ENCODE measurements at places on chromosomes 16 and 17.

- no peak for DNase-seq
Observed at GRCh38 chr17:3843935-3844516, 2.0 kb downstream of the NCBP3 start.

DNA sequence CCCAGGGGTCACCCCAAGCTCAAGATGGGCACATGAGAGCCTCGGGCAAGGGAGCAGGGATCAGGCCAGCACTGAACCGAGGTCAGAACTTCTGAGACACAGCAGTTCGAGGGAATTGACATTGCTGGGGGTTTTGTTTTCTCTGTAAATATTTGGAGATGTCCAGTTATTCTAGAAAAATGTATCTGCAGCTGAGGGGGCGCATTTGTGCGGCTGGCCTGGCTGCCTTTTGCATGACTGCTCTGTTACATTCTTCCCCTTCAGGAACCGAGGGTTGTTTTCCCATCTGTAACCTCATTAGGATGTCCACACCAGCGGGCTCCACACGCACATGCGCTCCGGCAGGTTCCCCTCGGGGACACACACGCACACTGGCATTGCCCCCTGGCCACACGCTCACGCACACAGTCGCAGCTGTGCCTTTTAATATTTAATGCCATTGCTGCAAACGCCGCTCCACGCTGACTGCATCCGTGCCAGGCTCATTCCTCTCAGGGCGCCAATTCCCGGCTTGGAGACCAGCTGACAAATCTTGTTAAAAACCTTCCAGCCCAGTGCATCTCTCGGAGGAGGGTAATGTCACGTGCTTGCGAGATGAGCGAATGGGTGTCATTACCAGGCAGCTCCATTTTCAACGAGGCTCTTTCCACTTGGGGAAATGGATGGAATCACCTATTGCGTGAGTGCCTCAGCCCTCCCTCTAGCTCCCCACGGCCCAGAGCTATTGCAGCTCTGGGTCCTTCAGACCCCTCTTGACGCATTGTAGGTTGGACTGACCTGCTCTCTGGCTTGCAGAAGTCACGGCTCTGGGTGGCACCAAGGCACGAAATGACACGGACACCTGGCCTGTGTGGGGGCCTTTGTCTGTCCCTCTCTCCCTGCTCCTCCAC lies 13.1 kb downstream of the CCR7 start:
- DNase-seq, result no peak

DNA sequence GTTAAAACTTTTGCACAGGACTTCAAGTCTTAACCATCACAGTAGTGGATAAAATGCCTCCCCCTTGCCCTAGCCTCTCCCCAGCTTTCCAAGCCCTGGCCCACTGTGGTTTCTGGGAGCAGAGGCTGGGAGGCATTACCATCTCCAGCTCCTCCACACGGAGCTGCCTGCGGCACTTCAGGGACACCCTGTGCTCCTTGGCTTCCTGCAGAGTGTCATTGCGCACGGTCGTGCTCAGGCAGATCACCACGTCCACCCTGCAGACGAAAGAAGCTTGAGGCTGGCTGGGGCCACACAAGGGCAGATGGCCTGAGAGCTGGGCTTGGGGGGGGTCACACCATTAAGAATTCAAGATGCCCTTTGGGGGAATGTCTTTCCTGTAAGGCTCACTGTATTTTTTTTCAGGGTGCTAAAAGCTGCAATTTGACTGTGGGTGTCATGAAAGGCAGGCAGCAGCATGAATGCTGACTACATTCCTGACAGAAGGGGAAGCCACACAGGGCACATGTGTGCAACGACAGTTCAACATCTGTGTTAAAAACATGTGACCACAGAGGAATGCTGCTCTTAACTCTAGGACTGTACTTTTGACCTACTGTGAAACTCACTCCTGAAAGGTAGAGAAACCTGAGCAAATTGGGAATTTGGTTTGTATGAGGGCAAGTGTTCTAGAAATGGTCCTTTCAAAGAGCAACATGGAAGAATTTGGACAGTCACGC lies 47.7 kb upstream of the CLEC18B start:
- no peak for DNase-seq

DNA sequence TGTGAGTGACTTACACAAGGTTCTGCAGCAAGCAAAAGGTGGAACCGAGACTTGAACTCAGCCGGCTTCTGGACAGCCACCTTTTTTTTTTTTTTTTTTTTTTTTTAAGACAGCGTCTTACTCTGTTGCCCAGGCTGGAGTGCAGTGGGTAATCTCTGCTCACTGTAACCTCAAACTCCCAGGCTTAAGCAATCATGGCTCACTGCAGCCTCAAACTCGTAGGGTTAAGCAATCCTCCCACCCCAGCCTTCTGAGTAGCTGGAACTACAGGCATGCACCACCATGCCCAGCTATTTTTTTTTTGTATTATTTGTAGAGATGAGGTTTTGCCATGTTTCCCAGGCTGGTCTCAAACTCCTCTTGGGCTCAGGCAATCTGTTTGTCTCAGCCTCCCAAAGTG lies 55.2 kb upstream of the GOT2 start:
- no peak for DNase-seq

DNA sequence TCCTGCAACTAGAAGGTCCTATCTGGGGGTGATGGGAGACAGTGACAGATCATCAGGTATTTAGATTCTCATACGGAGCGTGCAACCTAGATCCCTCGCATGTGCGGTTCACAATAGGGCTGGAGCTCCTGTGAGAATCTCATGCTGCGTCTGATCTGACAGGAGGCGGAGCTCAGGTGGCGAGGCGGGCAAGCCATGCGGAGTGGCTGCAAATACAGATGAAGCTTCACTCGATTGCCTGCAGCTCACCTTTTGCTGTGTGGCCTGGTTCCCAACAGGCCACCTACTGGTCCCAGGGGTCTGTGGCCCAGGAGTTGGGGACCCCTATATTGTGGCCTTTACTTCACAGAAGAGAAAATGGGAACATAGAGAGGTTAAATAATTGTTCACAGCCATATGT lies 200.4 kb downstream of the IRF8 start:
- no peak for DNase-seq

- no peak for DNase-seq
Observed at GRCh38 chr17:80663781-80664206, 119.2 kb downstream of the RPTOR start.

GRCh38 chr17:77375108-77375916 lies 234.5 kb downstream of the SEC14L1 start:
- DNase-seq, result no peak

GRCh38 chr17:72970246-72970645 lies 122.2 kb downstream of the SLC39A11 start:
- no peak for DNase-seq

GRCh38 chr16:88824256-88825077 lies 12.7 kb upstream of the APRT start:
- no peak for DNase-seq

DNA sequence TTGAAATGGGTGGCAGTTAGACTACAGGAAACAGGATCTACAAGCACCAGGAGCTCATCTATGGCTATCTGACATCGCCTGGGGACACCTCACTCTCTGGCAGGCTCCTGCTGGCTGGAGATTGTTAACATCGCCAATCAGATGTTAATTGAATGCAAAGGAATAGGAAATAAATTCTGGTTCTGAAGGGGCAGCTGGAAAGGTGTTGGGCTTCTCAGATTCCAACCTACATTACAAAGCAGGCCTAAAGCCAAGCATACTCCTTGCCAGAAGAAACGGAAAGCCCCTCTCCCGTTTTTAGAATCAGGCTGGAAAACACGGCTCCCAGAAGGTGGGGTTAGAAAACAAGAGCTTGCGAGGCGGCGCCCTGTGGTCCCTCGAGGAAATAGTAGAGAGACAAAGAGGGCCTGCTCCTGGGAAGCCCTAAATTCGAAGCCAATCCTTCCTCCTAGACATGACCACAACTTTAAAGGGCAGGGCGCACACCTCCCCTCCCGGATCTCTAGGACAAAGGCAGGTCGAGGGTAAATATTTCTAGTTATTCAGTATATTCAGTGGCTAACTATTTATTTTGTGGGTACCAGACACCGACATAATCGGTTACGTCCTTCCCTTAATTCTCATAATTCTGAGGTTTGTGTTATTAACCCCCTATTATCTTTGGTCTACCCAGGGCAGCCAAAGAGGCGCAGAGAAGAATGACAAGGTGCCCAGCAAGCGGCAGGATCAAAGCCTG lies 763 bp upstream of the TOM1L1 start:
- no peak for DNase-seq

DNA sequence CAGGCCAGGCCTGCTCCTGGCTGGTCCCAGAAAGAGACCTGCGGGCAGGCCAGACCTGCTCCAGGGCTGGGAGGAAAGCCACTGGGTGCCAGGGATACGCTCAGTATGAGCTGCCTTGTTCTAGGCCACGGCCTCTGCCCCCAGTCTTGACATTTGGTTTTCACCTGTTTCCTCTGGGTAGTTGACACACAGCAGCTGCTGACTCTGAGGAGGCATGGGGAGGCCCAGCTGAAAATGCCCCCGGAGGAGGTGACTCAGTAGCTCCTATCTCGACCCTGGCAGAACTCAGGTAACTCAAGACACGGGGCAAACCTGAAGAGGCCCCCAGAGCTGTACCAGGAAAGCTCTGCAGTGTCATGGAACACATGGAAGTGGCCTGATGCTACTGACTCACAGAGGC lies 13.9 kb upstream of the ADGRG1 start:
- DNase-seq, result no peak

GRCh38 chr17:18038149-18038850 lies 668 bp downstream of the ATPAF2 start:
- DNase-seq, result no peak

- peak; percentile 35 for DNase-seq
Observed at GRCh38 chr17:64507413-64507782, 621 bp downstream of the CEP95 start.

DNA sequence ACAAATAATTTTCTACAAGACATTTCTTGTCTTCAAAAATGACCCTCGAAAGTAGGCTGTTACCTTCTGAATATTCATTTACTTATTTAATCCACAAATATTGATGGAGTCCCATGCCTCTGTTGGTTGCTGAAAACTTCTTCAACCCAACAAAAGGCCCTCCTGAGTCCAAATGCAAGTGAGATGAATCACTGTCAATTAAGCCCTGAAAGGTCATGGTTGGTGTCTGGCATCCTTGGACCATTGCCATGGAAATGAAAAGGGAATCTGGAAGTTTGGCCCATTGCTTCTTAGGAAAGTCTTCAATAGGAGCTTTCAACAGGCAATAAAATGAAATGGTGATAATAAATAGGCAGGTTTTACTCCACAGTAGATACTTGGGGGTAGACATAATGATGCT lies 364.7 kb upstream of the DYNLRB2 start:
- DNase-seq, result no peak

DNA sequence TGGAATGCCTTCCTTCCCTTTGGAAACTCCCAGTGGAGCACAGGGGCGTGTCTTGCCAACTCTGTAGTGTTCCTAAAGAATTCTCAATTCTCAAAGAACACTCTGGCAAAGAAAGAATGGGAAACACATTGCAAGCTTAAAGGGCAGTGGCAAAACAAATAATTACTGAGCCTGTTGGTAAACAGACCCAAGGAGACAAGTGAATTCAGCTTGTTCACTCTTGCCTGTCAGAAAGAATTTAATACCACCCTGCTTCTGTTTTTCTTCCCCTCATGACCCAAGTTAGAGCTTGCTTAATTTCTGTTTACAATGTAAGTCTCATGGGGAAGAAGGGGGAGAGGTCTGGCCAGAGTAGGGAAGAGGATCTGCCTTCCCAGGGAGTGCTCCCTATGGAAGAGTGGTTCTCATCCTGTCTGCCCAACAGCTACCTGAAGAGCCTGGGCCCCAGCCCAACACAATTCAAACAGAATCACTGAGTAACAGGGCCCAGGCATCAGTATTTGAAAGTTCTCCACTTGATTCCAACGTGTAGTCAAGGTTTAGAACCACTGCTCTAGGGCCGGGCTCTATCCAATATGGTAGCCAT lies 386.0 kb downstream of the SLC39A11 start:
- DNase-seq, result no peak

DNA sequence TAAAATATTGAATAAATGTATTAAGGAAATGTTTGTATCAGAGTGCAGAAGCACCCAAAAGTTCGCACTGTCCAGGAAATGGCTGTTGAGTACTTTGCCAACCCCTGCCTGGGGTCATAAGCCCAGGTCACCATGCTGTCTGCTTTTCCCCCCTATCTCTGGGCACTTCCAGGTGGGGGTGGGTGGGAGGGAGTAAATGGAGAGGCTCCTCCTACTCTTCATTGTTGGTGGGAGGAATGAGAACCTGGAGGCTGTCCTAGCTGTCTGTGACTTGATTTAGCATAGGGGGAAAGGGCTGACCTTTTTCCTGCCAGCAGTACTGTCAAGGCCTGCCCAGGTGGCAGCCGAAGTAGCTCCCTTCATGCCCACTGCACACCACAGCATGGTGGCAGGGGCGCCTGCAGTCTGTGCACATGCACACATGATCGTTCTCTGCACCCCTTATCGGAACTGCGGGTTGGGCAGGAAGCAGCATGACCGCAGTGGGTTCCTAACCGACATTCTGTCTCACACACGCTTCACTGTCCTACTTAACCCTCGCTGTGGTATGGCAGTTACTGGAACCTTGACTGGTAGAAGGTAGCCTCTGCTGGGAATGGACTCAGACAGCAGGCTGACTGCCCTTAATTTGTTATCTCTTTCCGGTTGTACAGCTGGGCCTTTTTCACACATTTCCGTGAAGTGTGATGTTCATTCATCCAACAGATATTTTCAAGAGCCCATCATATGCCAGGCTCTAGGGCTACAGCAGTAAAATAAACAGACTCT lies 41.5 kb downstream of the LDHD start:
- no peak for DNase-seq

- DNase-seq, result no peak
Observed at GRCh38 chr16:35574454-35575431, 2115.3 kb downstream of the TP53TG3F start.

DNA sequence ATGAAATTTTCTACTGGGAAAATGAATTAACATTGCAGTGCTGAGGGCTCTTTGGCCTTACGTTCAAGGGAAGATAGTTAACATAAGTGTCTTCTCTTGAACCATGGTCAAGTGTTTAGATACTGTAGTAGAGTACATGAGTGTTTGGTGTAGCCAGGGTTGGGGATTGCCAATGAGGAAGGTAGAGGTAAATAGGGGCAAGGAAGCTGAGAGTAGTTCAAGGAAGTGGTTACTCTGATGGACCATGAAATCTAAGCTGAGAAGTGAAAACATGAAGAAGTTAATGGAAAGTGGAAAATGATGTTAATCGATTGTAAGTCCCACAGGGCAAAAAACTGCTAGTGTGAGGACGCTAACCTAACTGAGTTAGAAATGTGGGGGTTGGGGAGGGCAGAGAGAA lies 249.6 kb upstream of the AXIN2 start:
- DNase-seq, result no peak

- DNase-seq, result no peak
Observed at GRCh38 chr16:88539261-88539651, 30.9 kb upstream of the ZC3H18 start.

- no peak for DNase-seq
Observed at GRCh38 chr17:57803021-57803420, 46.8 kb downstream of the MRPS23 start.

GRCh38 chr17:41917679-41918313 lies 955 bp downstream of the ACLY start:
- no peak for DNase-seq
